ENCODE measurements at places on chromosomes 12 and 14. TPM values are rescaled to one million over a fixed set of nuclear protein-coding genes. Genes with fewer than 3 reads are reported as not detected.

The PA2G4 gene
- 323 TPM for total RNA-seq

- no peak for DNase-seq
Measured at GRCh38 chr12:6201826-6202225, 1.6 kb downstream of the CD9 start.

DNA sequence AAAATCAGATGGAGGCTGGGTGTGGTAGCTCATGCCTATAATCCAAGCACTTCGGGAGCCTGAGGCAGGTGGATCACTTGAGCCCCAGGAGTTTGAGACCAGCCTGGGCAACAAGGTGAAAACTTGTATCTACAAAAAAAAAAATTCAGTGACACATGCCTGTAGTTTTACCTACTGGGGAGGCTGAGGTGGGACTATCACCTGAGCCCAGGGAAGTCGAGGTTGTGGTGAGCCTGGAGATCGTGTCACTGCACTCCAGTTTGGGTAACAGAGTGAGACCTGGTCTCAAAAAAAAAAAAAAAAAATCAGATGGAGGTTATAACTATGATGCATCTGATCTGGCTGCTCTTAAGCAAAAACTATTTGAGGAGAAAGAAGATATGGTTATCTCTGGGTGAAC is 26.6 kb upstream of the PPFIBP1 start:
- no peak for DNase-seq

- no peak for DNase-seq
Measured at GRCh38 chr12:95970905-95971304, 25.2 kb downstream of the HAL start.

DNA sequence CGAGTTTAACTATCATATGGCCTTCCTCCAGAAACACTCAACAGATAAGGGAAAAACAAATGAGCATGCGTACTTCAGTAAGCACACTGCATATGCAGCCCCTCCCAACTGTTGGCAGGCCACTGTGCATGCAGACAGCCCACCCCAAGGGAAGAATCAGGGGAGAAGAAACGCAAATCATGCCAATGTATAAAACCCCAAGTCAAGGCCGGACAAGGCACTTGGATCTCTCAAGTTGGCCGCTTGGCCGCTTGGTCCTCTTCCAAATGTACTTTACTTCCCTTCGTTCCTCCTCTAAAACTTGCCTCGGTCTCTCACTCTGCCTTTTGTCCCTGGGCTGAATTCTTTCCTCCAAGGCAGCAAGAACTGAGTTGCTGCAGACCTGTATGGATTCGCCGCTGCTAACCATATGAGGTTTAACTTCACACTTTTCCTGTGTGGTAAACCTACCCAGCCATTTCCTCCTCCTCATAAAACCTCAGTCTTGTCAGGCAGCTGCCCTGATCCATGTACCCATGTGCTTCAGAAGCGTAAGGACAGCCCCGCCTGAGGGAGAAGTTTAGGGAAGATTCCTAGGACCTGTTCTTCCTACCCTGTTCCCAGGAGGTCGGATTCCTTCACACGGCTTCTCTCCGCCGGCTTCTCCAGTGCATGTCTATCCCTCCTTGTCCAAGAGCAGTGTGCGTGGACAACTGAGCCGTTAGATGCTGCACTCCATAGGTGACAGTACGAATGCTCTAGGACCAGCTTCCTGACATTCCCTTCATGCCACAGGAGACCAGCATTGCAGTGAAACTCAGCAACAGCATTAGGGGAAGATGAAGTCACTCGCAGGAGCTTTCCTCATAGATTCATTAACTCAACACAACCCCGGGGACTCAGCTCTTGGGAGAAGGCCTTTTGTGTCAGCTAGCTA is 188.0 kb downstream of the MON2 start:
- DNase-seq = peak; percentile 49

DNA sequence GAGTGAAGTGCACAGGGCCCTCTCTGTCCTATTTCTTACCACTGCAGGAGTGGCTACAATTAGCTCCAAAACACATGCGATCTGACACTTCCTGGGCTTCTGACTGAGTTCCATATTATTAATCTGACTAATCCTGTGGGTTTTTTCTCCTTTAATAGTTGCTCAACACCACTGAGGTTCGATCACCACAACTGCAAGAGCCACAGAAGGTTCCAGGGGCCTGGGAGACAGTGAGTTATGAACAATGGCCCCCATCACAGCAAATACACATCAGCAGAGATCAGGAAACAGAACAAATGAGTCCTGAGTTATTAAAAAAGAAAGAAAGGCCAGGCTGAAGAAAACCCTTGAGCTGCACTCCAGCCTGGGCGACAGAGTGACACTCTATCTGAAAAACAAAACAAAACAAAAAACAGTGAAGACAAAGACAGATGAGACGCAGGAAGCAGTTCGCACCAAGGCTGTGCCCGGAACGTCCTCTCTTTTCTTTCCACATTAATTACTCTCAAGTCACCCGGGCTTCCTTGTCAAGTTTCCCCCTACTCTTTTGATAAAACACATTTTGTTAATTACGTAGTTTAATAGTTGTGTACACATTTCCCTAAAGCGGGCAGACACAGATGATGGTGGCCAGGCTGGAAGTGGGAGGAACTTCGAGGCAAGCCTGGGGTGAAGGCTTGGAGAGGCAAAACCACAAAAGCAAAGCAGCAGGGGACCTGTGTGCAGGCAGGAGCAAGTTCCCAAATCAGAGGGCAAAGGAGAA is 42.7 kb downstream of the CDC42BPB start:
- DNase-seq = no peak

The TAS2R13 gene
- 1.0 TPM for total RNA-seq

DNA sequence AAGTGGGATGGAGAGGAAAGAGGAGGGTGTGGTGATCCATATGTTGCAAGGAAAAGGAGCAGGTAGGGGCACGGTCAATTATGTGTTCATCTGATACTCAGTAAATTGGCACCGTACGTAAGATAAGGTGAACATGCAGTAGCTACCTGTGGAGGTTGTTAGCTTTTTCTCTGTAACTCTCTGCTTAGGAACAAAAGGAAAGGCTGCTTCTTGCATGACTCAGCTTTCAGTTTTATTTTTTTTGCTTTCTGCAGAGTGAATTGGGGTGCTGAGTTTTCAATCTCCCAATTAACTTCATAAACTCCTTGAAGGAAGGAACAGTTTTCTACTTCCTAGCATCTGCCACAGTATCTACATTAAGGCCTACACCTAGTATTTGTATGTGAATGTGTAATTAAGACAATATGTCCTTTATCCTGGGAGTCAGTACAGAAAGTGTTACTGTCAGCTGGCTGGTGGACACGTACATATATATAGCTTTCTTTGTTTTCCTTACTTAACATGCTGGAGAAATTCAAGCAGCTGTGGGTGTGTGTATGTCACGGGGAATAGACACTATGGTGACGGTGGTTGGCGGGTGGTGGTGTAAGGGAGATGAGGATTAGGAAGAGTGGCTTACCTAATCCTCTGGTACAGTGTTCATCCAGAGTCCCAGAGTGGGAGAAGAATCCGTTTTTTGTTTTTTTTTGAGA is 40.1 kb upstream of the WNK1 start:
- DNase-seq = no peak

DNA sequence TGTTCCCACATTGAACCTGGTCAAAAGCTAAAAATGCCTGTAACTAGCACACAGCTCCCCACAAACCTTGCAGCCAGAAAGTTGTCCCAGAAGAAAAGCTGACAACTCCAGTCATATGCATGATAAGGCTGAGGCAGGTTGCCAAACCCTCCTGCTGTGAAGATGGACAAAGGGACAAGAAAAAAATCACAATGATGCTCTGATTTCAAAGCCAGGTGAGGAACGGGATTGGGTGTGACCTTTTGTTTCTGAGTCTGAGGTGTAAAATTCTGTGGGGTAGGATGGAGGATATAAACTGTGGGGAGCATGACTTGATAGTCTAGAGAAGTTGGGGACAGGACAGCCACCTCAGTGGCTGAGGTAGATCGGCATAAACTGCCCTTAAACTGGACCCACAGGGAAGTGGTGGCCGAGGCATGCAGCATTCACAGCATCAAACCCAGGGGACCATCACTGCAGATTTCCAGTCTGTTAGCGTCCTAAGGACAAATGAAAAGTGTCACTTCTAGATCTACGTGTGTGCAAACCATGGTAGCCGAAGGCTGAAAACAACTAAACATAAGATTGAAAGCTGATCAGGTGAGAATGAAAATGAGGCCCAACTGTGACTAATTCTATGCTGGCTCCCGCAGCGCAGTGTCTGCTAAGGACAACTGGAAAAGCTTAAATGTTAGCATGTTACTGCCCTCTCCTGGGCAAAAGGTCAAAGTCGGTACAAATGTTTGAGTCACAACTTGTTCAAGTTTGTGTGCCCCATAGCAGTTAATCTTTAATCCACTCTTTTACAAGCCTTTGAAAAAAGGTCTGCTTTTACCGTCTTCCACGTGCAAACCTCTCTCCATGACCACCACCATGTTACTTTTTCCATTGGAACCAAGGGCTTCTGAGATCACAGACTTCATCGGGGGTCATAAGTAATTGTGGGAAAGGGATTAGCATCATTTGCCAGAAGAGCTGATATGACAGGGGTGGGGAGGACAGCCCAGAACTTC is 39.8 kb downstream of the GRIN2B start:
- DNase-seq = no peak

The SDS gene
- total RNA-seq = not detected

The GLIPR1L1 gene
- not detected for total RNA-seq

The RBP5 gene
- 0.29 TPM for total RNA-seq

The SSPN gene
- not detected for total RNA-seq

- no peak for DNase-seq
Measured at GRCh38 chr12:93616584-93617101, 44.2 kb downstream of the SOCS2 start.

The SOX5 gene
- not detected for total RNA-seq
